ENCODE measurements at places on chromosomes 3 and 15. TPM values are rescaled to one million over a fixed set of nuclear protein-coding genes. Genes with fewer than 3 reads are reported as not detected.
A peak's percentile ranks its signal among the peaks of the same experiment; 100 is the strongest.

GRCh38 chr15:69758810-69759790, 306.5 kb downstream of the RPLP1 start:
- no peak for DNase-seq

- DNase-seq, result no peak
These were observed 71.7 kb upstream of the TMEM115 start for GRCh38 chr3:50430950-50431435.

DNA sequence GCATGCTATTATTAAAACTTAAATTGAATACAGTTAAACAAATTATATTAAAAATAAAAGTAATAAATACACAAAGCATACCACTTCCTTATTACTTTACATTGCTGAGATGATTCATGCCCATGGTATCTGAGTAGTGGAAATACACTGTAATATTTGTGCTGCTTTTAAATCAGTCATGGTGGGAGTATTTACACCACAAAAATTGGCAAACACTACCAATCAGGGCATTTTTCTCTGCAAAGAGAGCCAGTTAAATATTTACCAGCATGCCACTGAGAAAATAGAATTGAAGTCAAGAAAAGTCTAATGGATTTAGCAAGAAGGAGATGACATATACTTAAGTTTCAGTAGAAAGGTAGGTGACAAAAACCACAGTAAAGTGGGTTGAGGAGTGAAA, 19.6 kb downstream of the PPARG start:
- no peak for DNase-seq

GRCh38 chr3:195039180-195039843, 231.6 kb downstream of the XXYLT1 start:
- DNase-seq, result no peak

- DNase-seq, result no peak
These were observed 9.3 kb downstream of the ARIH2 start for GRCh38 chr3:48927928-48928327.

GRCh38 chr15:49024840-49025239, 21.4 kb downstream of the SECISBP2L start:
- no peak for DNase-seq

DNA sequence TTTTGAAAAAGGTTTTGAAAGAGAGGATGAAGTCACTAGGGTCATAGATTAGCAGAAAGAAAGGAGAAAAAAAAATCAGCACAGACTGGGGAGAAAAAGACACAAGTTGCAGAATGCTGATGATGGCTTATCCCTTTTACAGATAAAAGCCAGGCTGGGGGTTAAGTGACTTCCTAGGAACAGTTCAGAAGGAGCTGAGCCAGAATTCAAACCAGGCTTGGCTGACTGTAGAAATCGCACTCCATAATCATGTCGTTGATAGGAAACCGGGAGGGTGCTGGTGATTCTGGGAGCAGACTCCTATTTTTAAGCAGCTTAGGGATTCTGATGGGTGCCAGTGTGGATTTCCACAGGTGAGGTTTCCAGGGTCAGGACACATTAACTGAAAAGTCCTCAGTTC, 159.5 kb upstream of the BHLHE40 start:
- no peak for DNase-seq

- DNase-seq, result no peak
These were observed 19.3 kb downstream of the PAQR5 start for GRCh38 chr15:69318033-69318432.

- DNase-seq, result no peak
These were observed 168.3 kb upstream of the TRIM42 start for GRCh38 chr3:140509534-140509933.

- no peak for DNase-seq
These were observed 46.8 kb upstream of the NSMCE3 start for GRCh38 chr15:29316422-29316821.

DNA sequence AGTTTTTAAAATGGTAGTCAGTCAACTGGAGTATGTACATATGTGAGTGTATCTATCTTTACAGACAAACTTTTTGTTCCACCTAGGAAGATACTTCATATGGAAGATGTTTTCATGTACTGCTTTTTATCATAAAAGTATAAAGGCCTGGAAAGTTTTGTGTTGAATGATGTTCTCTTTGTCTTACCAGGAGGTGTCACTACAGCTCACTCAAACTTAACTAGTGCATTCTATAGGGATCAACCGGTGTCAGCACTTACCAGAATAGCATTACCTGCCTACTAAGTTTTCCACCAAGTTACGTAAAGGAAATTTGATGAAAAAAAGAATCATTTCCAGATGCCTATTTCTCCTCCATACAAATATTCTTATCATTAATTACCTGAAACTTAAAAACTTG, 522.6 kb upstream of the SEMA6D start:
- DNase-seq, result no peak

DNA sequence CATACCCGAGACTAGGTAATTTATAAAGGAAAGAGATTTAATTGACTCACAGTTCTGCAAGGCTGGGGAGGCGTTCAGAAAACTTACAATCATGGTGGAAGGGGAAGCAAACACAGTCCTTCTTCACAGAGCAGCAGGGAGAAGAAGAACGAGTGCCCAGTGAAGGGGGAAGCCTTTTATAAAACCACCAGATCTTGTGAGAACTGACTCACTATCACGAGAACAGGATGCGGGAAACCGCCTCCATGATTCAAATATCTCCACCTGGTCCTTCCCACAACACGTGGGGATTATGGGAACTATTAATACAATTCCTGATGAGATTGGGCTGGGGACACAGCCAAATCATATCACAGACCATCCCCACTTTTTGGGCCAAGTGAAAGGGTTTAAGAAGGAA, 58.8 kb upstream of the CTXND1 start:
- no peak for DNase-seq

DNA sequence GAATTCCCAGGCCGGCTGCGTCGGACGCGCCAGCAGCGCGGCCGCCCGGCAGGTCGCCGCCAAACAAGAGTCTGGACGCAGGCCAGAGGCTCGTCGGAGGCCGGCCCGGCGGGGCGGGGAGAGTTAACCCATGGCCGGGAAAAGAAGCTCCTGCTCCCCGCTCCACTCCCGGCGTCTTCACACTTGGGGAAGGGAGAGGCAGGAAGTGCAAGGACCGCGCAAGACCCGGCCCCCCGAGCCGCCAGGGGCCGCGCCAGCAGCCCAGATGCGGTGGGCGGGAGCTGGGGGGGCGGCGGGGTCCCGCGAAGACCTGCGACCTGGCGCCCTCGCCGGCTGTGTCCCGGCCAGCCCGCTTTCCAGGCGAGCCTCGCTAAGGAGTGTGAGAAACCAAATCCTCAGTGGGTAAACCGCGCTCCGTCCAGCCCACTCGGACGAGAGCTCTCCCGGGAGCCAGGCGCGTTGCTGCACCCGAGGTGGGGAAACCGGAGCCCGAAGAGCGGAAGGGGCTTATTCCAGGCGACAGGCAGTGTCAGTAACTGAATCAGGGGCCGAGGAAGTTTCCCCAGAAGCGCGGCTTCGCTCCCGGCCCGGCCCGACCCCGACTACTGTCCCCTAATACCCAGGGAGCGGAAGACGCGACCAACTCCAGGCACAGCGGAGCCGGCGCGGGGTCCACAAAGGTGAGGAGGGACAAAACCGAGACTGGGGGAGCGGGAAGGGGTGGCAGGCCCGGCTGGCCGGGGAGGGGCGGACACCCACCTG, 721 bp downstream of the ADAMTS7 start:
- peak; percentile 64 for DNase-seq

DNA sequence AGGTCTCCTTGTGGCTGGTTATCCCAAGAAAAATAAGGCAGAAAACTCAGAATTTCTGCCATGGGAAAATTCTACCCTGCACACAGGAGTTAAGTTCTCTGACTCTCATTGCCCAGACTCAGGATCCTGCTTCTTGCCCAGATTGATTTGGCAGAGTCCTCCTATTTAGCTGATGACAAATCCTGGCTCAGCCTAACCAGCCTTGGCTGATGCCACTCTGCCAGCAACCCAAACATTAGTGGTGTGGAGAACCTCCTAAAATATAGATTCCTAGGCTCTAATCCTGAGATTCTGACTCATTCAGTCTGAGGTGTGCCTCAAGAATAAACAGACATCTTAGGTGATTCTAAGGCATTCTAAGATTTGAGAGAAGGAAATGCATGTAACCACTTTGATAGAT, 60.5 kb upstream of the ACTC1 start:
- DNase-seq, result no peak

DNA sequence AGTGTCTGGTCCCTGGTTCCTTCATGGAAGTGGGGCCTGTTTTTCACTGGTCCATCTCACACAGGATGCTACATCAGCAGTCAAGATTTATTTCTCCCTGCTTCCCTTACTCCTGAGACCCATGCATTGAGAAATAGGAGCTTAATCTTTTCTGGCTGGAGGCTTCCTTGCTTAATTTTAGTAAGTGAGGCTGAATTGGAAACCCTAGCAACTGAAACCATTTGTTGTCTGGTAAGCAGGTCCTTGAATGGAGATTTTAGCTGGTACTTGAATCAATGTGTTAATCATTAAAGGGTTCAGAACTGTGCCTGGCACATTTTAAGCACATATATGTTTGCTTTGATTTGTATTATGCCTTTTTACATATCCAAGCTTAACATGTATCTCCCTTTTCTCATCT, 20.2 kb upstream of the MEF2A start:
- no peak for DNase-seq

- DNase-seq, result no peak
These were observed 6.0 kb upstream of the LARP6 start for GRCh38 chr15:70859998-70860397.

GRCh38 chr3:65999606-66000005, 39.1 kb downstream of the MAGI1 start:
- no peak for DNase-seq

GRCh38 chr15:62254137-62254934, 89.3 kb upstream of the C2CD4B start:
- DNase-seq, result peak; percentile 69

DNA sequence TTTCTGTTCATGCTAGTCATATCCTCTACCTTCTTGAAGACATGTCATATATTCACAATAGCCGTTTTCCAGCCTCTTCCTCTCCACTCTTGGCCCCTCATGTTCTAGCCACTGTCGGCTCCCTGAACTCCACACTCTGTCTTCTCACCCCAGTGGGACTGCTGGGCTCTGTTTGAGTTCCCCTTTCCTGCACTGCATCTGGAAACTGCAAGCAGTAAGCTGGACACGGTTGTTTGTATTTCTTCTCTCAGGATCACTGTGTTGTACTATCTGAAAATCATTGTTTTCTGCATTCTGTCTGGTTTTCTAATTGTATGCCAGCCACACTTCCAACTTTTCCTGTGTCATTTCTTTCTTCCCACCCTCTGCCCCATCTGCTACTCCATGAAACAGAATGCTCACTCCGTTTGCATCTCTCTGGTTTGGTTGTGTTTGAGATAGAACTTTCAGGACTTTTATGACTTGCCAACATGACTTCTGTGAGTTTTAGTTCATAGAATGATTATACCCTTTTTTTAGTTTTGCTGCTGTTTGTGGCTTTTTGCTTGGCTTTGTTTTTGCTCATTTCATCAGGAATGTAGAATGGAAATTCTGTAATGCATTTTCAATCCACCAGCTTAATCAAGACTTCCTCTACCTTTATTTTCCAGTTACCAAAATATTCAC, 192.3 kb downstream of the PLCL2 start:
- no peak for DNase-seq

DNA sequence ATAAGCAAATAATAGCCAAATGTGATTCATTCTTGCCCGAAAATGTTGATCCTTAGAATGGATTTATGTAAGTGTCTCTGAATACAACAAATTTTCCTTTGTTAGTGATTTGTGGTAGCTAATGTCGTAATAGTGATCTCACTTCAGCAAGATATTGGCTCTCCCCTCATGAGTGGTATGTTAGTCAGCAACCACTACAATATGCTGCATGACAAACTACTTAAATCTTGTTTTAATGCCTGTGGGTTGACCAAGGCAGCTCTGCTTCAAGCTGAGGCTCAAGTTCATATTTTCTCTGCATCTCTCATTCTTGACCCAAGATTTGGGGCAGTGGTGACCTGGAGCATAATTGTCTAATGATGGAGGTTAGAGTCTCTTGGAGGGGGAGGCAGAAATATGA, 49.8 kb upstream of the GALNT15 start:
- no peak for DNase-seq

DNA sequence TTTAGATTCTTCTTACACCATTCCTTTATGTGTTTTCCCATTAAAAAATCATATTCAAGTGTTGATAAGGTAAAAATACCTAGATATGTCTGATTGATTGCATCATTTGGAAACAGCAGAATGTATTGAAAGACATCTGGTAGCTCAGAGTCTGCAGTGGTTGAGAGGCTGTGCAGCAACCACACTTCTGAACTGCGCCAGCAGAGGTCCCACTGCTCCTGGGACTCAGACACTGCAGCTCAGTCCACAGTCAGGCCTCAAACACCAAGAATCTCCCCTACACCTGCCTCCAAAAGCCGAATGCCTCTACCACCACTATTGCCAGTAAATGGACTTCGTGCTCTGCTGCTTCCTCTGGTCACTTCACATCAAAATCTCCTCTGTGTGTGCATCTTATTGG, 176.9 kb upstream of the LMCD1 start:
- DNase-seq, result peak; percentile 36

GRCh38 chr3:166902374-166902773, 477.7 kb downstream of the ZBBX start:
- no peak for DNase-seq

DNA sequence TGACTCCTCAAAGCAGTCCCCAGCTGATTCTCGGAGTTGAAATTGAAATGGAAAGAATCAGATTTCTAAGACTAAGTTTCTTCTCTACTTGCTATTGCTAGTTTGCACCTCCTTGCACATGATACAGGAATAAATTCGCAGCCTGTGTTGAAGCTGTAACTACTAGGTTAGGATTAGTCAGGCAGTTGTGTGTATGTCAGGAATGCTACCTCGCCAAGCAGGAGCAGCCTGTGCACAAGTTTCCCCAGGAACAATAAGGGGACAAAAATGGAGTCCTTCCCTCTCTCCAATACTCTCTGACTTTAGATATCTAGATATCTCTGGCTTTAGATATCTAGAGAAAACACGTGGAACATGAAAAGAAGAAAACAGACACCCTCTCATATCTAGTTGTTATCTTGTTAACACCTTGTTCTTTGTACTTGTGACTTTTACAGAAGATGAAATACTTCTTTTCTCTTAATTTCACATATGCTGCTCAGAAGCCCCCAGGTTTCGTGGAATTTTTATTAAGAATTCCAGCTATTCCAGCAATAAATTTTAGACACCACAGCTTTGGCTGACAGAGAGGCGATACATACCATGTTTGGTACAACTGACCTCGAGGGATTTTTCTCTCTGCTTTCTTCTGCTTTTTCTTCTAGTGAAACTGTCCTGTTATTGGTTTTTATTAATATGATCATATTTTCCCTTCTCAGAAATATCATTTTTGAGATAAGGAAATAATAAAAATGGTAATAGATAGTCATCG, 56.1 kb upstream of the CMSS1 start:
- no peak for DNase-seq

The SIDT1 gene
- total RNA-seq, result 0.44 TPM

The ATRIP gene
- total RNA-seq, result 4.4 TPM

The PCSK6 gene
- total RNA-seq, result 13.3 TPM

The CRABP1 gene
- not detected for total RNA-seq

The DNAH1 gene
- 4.1 TPM for total RNA-seq

The ERICH6 gene
- total RNA-seq, result not detected

The CPLX3 gene
- not detected for total RNA-seq

The SHC4 gene
- 0.14 TPM for total RNA-seq

The GNAI2 gene
- total RNA-seq, result 93.9 TPM

The CCDC33 gene
- not detected for total RNA-seq
